ENCODE measurements at places on chromosomes 3 and 15.

- no peak for DNase-seq
Observed at GRCh38 chr3:79418855-79419621, 348.8 kb downstream of the ROBO1 start.

GRCh38 chr3:15681668-15682067 lies 80.1 kb downstream of the BTD start:
- no peak for DNase-seq

GRCh38 chr15:70194266-70194665 lies 96.5 kb upstream of the TLE3 start:
- DNase-seq = no peak

DNA sequence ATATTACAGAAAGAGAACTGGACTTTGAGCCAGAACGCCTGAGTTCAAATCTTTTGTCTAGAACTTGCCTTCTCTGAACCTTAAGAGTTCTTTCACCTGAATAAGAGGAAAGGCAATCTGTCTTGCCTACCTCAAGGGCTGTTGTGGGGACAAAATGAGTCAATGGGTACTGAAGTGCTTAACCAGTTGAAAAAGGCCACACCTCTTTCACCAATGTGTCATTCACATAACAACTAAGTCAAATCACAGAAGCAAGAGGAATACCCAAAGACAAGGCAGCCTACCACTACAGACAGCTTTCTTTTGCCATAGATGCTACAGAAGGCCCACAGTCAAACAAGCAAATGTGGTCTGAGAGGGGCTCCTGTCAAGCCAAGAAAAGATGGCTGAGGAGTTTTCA lies 39.7 kb downstream of the NBEAL2 start:
- no peak for DNase-seq

GRCh38 chr3:80526153-80526552 lies 758.4 kb upstream of the ROBO1 start:
- no peak for DNase-seq

- peak; percentile 12 for DNase-seq
Observed at GRCh38 chr3:71585887-71586809, 2.6 kb upstream of the FOXP1 start.

DNA sequence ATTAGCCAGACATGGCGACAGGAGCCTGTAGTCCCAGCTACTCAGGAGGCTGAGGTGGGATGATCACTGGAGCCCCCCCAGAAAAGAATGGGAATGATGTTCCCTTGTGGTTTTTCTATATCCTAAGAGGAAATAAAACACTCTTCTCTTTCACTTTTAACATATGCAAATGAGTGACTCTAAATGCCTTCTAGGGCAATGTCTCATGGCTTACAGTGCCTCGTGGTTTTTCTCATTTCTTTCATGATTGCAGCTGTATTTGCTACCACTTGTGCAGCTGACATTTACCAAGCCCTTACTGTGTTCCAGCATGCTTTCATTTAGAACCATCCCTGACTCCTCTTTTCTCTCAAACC lies 26.4 kb downstream of the STOML1 start:
- DNase-seq = no peak

DNA sequence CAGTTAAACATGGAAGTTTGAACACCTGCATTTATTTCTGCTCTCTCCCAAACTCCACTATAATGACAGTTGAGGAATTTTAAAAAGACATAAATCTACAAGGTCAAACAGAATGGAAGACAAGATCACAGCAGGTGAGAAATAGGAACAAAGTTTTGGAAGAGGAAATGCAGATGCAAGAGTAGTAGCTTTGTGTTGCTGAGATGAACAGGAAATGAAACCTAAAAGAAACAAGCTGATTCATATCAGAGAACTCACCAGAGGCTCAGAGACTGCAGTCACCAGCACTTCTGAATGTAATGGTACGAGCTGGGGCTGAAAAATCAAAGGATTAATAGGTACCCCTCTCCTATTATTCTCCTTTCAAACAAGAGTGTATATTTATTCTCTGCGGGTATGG lies 459.9 kb downstream of the RAP2B start:
- no peak for DNase-seq

DNA sequence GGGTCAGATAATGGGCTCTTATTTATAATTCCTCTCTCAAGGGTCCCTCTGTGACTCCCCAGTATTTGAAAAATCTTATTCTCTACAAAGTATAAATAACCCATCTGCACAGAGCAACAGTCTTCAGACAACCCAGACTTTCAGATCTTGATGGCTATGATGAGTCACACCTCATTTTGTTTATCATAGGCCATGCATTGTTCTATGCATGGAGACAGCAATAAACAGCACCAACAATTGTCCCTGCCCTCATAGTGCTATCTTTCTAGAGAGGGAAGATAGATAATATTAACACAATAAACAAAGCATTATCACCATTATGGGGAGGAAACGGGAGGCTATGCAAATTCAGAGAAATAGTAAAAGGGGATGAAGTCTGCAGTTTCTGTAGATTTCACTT lies 13.4 kb downstream of the FHIT start:
- DNase-seq = no peak

GRCh38 chr3:127762077-127762786 lies 60.1 kb downstream of the MGLL start:
- DNase-seq = no peak

DNA sequence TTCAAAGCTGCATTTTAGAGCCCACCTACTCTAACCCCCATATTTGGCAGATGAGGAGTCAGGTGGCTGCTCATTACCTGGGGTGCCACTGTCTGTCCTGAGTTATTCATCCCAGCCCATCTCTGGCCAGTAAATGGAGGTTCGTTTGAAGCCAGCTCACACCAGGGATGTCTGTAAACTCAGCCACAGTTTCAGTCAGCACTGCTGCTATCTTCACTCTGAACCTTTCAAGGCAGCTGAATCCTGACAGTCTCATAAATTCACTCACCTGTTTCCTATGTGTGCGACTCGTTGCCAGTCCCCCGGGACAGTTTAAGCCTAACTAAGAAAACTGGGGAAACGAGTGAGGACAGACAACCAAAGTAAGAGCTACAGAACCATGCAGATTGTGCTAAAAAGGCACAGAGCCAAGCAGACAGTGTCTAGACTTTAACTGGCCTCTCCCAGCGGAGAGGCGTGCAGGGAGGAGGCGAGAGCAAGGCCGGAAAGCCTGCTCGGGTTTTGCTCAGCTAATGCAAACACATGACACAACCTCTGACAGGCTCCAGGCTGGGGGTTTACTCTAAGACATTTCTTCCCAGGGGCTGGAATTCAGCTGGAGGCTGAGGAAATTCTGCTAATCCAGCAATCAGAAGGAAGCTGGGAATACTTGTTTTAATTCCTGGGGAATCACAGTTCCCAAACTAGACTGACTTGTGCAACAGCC lies 12.0 kb downstream of the FSTL1 start:
- DNase-seq = no peak

DNA sequence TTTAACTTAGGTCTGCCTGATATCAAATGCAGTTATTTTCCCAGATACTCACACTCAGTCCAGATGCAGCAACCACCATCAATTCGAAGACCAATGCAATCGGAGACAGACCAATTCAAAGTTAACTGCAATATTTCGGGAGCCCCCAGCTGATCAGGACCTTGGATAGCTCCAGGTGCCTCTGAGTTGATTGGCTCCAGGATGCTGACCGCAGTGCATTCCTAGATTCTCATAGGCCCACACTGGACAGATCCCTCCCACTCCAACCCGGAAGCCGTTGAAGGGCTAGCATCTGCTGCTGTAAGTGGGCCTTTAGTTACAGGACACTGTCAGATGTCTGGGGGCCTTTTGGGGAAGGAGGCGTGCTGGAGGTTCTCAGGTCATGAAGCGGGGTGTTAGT lies 89.5 kb upstream of the ATP2B2 start:
- peak; percentile 26 for DNase-seq

DNA sequence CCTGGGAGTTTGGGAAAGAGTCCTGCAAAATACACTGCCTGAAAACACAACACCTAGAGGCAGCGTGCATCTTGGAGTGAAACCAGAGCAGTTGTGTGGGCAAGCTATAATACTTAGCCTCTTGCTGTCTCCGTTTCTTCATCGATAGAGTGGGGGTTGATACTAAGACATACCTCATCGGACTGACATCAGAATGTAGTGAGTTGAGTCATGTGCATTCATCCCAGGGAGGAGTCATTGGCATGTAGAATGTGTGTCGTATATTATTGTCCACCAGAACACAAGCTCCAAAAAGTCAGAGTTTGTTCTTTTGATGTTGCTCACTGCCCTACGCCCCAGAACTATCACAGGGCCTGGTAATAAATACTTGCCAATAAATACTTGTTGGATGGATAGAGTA lies 4.3 kb downstream of the SNTN start:
- no peak for DNase-seq

DNA sequence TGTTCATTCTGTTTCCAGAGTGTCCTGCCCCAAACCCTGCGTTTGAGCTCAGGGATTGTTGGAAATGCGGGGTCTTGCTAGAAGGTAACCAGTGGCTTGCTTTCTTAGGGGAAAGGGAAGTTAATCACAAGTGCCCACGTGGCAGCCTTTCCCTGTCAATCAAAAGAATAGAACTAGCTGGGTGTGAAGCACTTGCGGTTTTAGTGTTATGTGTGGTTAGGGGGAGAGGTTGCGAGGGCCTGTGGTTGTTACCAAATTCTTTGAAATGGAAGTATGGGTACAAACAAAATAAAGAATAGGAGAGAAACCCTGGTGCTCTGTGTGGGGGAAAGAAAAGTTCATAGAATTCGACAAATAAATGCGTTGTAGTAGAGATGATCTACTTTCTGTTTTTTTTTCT lies 67.6 kb downstream of the FNDC3B start:
- DNase-seq = peak; percentile 43

DNA sequence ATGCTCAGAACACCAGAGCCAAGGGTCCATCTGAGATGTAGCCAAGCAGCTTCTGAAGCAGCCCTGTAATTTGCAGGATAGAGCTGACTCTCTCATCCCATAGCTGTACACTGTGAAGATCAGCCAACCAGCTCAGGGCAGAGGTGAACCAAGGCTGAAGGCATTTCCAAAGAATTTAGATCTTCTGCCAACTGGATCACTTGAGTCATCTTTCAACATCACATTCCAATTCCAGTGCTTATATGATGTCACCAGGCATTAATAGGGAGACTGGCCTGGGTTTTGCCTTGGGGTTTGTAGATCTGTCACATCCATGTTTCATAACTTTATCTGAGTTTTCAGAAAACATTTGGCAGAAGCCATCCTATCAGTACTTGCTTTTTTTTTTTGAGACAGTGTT lies 98.2 kb downstream of the NR2F2 start:
- no peak for DNase-seq

DNA sequence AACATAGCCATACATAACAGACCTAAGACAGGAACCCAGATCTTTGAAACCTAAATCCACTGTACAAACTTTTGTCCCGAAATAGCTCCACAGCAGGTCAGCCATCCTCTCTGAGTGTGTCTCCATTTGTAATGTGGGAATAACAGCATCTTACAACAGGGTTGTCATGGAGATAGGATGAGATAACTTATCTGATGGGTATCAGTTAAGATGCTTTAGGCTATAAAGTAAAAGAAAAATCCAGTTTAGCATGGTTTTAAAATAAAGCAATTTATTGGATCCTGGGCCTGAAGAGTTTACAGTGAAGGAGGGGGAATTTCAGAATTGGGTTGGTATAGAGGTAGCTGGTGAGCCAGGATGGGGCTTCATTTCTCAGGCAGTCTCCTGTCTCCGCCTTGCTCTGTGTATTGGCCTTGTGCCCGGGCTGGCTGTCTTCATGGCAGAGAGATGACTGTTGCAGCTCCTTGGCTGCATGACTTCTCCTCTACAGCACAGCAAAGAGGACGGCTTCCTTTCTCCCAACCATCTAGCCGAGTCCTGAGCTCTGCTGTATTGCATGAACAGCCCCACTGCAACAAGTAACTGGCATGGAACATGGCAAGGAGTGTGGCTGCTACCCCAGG lies 131.9 kb upstream of the PROK2 start:
- DNase-seq = no peak

DNA sequence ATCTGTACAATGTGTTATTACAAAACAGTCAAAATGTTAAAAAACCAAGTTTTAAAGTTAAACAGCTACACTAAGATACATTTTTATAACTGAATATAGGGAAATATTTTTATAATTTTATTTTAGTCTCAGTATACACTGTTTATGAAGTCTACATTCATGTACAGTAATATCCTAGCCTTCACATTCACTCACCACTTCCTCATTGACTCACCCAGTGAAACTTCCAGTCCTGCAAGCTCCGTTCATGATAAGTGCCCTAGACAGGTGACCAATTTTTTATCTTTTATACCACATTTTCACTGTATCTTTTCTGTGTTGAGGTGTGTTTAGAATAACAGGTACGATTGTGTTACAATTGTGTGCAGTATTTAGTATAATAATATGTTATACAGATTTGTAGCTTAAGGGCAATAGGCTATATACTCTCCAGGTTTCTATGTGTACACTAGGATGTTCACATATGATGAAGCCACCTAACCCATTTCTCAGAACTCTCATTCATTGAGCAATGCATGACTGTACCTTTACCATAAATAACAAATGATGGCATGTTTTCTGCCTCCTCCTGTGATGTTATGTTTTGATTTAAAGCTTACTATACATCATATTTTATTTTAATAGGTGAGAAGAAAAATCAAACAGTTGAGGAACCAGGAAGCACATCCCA lies 388.4 kb upstream of the NDN start:
- DNase-seq = no peak

DNA sequence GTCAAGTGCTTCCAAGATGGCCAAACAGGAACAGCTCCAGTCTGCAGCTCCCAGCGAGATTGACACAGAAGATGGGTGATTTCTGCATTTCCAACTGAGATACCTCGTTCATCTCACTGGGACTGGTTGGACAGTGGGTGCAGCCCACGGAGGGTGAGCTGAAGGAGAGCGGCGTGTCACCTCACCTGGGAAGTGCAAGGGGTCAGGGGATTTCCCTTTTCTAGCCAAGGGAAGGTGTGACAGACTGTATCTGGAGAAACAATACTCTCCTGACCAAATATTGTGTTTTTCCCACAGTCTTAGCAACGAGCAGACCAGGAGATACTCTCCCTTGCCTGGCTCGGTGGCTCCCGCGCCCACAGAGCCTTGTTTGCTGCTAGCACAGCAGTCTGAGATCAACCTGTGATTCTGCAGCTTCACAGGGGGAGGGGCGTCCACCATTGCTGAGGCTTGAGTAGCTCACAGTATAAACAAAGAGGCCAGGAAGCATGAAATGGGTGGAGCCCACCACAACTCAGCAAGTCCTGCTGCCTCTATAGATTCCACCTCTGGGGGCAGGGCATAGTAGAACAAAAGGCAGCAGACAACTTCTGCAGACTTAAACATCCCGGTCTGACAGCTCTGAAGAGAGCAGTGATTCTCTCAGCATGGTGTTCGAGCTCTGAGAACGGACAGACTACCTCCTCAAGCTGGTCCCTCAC lies 293.5 kb upstream of the SUCLG2 start:
- DNase-seq = peak; percentile 57

GRCh38 chr3:132840201-132840700 lies 118.0 kb upstream of the NPHP3 start:
- no peak for DNase-seq
